ENCODE measurements at places on chromosomes 5 and 9. TPM values are rescaled to one million over a fixed set of nuclear protein-coding genes. Genes with fewer than 3 reads are reported as not detected.

- no peak overlapping the region for H3K4me3 ChIP-seq
- H3K27ac ChIP-seq = no peak overlapping the region
- no peaks in the 10 kb centered on the region for H3K27me3 ChIP-seq
- DNase-seq = no peak
- no peaks in the 10 kb centered on the region for H3K4me1 ChIP-seq
These were observed 8.5 kb upstream of the LURAP1L start for GRCh38 chr9:12766357-12766756.

GRCh38 chr9:90446200-90446948, 196.2 kb downstream of the DIRAS2 start:
- no peaks in the 10 kb centered on the region for H3K27me3 ChIP-seq
- no peak overlapping the region for H3K4me3 ChIP-seq
- H3K36me3 ChIP-seq = no peaks in the 10 kb centered on the region
- no peak overlapping the region for H3K27ac ChIP-seq
- no peak for DNase-seq
- H3K4me1 ChIP-seq = no peaks in the 10 kb centered on the region

DNA sequence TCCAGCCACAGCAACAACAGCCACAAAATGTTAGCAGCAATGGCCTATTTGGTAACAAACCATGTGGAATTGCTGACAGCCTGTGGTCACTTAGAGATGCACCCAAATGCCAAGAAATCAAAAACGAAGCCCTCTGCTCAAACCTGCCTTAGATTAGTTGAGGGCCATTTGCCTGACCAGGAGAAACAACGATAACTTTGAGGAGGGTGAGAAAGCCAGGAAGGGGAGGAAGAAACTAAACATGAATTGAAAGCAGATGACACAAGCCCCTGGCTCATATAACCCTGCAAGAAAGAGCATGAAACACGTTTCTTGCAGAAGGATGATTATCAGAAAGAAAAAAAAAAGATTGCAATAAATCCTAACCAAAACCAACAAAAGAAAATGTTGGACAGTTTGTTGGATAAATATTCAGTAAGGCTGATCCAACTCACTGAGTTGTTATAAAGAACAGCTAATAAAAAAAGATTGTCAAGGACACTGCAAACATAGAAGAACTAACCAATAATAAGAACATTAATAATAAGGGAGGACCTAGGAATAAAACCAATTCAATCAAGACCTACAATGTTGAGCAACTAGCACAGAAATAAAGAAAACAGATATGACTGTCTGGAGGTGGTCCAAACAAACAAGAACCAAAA, 140.5 kb upstream of the SLC30A5 start:
- H3K4me3 ChIP-seq = no peak overlapping the region
- no peaks in the 10 kb centered on the region for H3K27me3 ChIP-seq
- no peak overlapping the region for H3K27ac ChIP-seq
- H3K36me3 ChIP-seq = no peaks in the 10 kb centered on the region
- no peaks in the 10 kb centered on the region for H3K4me1 ChIP-seq
- DNase-seq = no peak

The RETREG1 gene
- 2.9 TPM for total RNA-seq

The SHISAL2B gene
- not detected for total RNA-seq

All from ascending aorta (tissue), 2 donors.